ENCODE measurements at places on chromosomes 3 and 15. TPM values are rescaled to one million over a fixed set of nuclear protein-coding genes. Genes with fewer than 3 reads are reported as not detected.

- H3K4me3 ChIP-seq, result no peak overlapping the region
- H3K4me1 ChIP-seq, result peaks cover 8% of the 10 kb centered on the region
- no peaks in the 10 kb centered on the region for H3K27me3 ChIP-seq
- H3K27ac ChIP-seq, result no peak overlapping the region
Observed at GRCh38 chr15:71436854-71437253, 321.6 kb downstream of the THSD4 start.

- H3K36me3 ChIP-seq, result no peaks in the 10 kb centered on the region
- DNase-seq, result peak; percentile 83
- H3K4me3 ChIP-seq, result no peak overlapping the region
- peaks cover 57% of the 10 kb centered on the region for H3K4me1 ChIP-seq
Observed at GRCh38 chr15:63238796-63239195, 38.6 kb upstream of the APH1B start.

LXN gene
- 34.9 TPM for total RNA-seq

GRCh38 chr3:155785662-155786295 lies 20.3 kb downstream of the C3orf33 start:
- H3K27me3 ChIP-seq, result no peaks in the 10 kb centered on the region
- no peaks in the 10 kb centered on the region for H3K4me1 ChIP-seq
- H3K4me3 ChIP-seq, result no peak overlapping the region
- DNase-seq, result no peak
- H3K36me3 ChIP-seq, result no peaks in the 10 kb centered on the region

ANKUB1 gene
- not detected for total RNA-seq

GRCh38 chr3:171018156-171018935 lies 8.2 kb downstream of the SLC2A2 start:
- H3K27me3 ChIP-seq, result no peaks in the 10 kb centered on the region
- no peaks in the 10 kb centered on the region for H3K36me3 ChIP-seq
- H3K27ac ChIP-seq, result no peak overlapping the region

SLC22A13 gene
- total RNA-seq, result 0.38 TPM

UBL7 gene
- total RNA-seq, result 70.4 TPM

HESX1 gene
- total RNA-seq, result not detected

DNA sequence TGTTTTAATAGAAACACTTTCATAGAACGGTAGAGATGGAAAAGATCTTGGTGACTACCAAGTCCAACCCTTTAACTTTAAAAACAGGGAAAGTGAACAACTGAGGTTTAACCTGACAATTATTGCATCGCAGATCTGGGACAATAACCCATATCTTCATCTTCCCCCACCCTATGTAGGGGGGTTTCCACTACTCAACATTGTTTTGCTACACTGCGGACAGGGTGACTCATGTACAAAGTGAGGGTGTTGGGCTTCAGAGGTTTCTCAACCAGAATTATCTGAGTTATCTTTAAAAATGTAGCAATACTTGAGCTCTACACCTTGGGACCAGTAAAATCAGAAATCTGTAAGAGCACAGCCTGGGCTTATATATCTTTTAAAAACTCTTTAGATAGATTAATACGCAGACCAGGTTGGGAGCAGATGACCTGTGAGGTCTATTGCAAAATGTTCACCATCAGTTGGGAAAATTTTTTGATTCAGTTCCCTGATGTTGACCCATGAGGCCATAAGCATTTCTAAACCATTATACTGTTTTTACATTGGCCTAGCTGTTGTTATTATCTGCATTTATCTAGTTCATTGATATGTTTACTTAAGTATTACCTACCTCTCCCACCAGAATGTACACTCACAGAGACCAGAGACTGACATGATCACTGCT lies 103.6 kb upstream of the ICE2 start:
- peaks cover 6% of the 10 kb centered on the region for H3K4me1 ChIP-seq
- no peak overlapping the region for H3K27ac ChIP-seq
- no peaks in the 10 kb centered on the region for H3K36me3 ChIP-seq
- no peaks in the 10 kb centered on the region for H3K27me3 ChIP-seq

HRH1 gene
- total RNA-seq, result 9.1 TPM

ITIH1 gene
- total RNA-seq, result not detected

All from GM23248 (cell line).